ENCODE measurements at places on chromosomes 5 and 9.

DNA sequence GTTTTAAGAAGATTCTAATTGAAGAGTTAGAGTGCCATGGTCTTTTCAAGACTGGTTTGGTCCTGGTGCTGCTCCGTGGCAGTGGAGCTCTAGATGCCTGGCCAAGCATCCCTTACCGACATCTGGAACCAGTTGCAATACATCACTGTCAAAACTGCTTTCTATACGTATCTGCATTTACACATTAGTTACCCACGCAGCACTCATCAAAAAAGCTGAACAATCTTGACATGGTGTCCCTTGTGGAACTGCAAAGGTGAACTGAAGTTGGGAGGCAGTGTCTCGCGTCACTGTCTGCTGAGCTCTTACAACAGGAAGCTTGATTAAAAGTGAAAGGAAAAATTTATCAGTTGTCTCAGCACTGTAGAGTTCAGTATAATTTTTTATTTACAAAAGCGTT is 82.6 kb downstream of the PBX3 start:
- DNase-seq = no peak

DNA sequence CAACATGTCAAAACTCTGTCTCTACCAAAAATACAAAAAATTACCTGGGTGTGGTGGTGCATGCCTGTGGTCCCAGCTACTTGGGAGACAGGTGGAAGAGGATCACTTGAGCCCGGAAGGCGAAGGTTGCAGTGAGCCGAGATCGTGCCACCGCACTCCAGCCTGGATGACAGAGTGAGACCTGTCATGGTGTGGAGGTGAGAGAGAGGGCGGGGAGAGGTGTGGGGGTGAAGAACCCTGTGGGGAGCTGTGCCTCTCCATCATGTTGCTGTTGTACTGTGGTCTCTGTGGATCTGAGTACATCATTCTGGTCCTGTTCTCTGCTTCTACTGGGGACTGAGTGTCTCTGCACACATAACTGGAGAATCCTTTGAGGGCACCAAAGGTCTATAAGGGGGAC is 11.3 kb upstream of the SLC34A1 start:
- DNase-seq = no peak

DNA sequence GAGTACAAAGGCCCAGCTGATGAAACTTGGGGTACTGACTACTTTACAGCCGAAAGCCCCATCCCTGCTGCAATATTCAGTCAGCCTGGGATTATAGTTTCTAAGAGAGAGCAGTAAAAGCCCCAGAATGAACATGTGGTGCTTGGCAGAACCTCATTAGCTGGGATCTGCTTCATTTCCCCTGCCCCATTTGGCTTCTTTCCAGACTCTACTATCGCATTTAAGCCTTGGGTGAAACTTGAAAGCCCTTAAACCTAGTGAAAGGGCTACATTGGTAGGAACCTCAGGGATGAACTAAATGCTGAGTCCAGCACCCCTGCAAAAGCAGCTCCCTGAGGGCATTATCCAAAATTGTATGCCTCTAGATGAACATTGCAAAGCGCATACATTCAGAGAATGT is 631.1 kb downstream of the ACTL7B start:
- no peak for DNase-seq

DNA sequence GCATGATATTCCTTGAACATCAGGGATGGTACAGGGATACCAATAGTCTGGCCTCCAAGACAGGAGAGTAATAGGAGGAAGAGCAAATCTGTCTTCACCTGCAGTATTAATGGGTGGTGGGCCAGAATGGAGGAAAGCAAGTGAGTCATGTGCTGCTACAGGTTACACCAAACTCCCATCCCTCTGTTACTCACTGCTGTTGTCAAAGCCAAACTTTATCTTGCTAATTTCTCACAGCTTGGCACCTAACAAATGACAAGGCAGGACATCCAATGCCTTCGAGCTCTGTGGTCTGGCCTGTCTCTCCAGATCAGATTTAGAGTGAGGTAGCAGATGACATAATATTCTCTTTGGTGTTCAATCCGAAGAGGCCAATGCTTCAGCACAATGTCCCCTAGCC is 26.8 kb downstream of the PLAC8L1 start:
- DNase-seq = no peak

- DNase-seq = no peak
Measured at GRCh38 chr9:129109537-129109903, 1.1 kb downstream of the CRAT start.
